ENCODE measurements at places on chromosomes 3 and 15.

GRCh38 chr15:88649286-88649733 lies 10.5 kb downstream of the ISG20 start:
- peak overlapping the region; percentile 54 for H3K4me3 ChIP-seq
- H3K27ac ChIP-seq, result peak overlapping the region; percentile 87
- peaks cover 57% of the 10 kb centered on the region for H3K4me1 ChIP-seq
- H3K36me3 ChIP-seq, result peaks cover 27% of the 10 kb centered on the region
- peak; percentile 49 for DNase-seq
- no peaks in the 10 kb centered on the region for H3K27me3 ChIP-seq

GRCh38 chr3:125351152-125351551 lies 24.0 kb downstream of the ZNF148 start:
- DNase-seq, result no peak
- peaks cover 14% of the 10 kb centered on the region for H3K36me3 ChIP-seq
- peak overlapping the region; percentile 85 for H3K27ac ChIP-seq

GRCh38 chr3:99240700-99241099 lies 339.2 kb upstream of the DCBLD2 start:
- H3K27me3 ChIP-seq, result no peaks in the 10 kb centered on the region
- no peak for DNase-seq
- no peak overlapping the region for H3K4me3 ChIP-seq

GRCh38 chr15:27238209-27238608 lies 267.2 kb downstream of the GABRG3 start:
- peaks cover 1% of the 10 kb centered on the region for H3K4me1 ChIP-seq
- H3K36me3 ChIP-seq, result no peaks in the 10 kb centered on the region
- H3K27ac ChIP-seq, result no peak overlapping the region
- no peaks in the 10 kb centered on the region for H3K27me3 ChIP-seq
- H3K4me3 ChIP-seq, result no peak overlapping the region

Data from memory B cell (primary cell).